DMS153 (cell line): ENCODE measurements at places on chromosomes 7 and 10.
A peak's percentile ranks its signal among the peaks of the same experiment; 100 is the strongest.

DNA sequence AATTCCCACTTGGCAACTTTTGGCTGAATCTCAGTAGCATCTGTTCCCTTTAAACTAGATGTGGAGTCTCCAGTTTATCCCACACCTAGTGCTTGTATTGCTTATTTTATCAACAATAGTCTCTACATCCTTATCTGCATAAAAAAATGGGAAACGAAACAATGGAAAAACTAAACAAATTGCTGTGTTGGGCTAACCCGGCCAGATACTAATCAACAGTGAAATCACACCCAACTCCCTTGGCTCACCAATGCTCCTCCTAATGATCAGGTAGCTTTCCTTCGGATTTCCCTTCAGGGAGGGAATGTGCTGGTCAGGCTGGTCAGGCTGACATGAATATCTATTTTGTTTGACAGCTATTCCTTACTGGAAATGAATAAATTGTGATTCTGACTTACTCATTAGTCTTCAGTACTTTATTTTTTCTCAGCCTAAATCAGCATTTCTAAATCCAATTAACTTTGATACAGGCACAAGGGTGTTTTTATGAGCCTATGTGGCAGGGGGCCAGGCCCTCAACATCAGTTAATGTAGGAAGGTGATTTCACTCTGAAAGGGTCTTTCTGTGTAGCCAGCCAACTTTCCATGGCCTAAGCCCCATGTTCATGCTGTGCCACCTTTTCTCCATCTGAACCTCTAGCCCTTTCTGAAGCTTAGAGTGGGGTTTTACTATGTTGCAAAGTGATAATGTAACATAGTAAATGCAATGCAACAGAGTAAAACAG, 170.5 kb upstream of the NPSR1 start:
- no peak for DNase-seq

GRCh38 chr10:45625879-45626278, 46.7 kb downstream of the ZFAND4 start:
- DNase-seq, result no peak

- no peak for DNase-seq
Observed at GRCh38 chr7:13946181-13946580, 43.3 kb downstream of the ETV1 start.

GRCh38 chr7:141954334-141954733, 7.6 kb upstream of the CLEC5A start:
- DNase-seq, result no peak

GRCh38 chr7:127882313-127882920, 148.8 kb downstream of the LRRC4 start:
- no peak for DNase-seq

DNA sequence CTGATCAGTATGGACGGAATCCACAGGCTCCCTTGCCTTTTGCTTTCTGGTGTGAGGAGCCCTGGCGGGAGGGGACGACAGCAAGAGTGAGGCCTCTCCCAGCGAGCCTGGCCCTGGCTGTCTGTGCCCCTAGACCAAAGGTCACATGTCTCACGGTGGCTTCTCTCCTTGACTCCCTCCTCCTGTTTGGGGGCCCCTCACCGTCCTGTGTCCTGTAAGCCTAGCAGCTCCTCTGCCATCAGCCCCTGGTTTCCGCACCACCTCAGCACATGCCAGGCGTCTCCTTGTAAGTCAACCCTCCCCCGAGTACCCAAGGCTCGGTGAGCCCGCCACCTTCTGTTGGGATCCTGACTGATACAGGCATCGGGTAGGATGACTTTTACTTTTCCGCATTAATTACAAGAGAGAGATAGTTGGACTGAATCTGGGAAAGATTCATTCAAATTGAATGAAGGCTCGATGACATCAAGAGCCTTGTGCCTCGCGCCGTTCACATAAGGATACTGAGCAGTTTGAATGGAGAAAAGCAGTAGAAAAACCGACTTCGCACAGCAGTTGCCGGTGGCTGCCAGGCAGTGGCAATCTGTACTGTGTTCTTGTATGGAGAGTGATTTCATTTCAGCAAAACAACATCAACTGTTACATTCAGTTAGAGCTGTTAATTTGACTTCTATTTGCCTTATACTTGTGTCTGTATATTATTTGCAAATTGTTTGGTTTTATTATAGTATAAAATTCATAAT, 119.8 kb downstream of the XRCC2 start:
- no peak for DNase-seq

- DNase-seq, result no peak
Observed at GRCh38 chr10:115771755-115772154, 501.3 kb downstream of the GFRA1 start.

DNA sequence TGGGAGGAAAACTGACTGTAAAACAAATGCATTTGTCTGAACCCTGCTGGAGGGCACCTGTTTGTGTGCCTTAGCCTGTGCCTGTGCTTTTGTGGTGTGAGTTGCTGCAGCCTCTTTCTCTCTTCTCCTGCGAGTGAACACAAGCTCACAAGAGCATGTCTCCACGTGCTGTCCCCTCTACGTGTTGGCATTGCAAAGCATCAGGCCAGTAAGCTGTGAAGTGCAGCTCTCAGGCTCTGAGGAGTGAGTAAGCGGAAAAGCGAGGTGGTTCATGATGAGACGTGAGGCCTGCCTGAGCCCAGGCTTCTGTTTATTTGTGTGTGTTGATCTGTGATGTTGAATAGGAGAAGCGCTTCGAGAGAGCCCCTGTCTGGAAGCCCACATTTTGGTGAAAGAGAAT, 85.6 kb upstream of the PDCD4 start:
- DNase-seq, result peak; percentile 53

DNA sequence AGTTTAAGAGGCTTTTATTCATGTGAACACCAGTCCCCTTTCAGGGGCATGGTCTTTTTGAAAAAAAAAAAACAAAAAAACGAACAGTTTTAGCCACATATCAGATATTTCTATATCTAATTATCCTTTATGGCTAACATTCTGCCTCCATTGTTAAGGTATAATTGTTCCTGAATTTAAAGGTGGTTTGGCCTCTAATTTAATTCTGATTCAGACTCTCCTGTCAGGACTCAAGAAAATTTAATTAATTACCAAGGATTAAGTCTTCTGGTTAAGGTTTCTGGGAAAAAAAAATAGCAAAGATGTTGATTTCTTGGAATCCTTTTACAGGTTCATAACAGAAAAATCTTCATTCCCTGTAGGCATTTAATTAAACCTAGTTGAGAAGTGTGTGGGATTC, 27.4 kb downstream of the COL1A2 start:
- DNase-seq, result no peak

DNA sequence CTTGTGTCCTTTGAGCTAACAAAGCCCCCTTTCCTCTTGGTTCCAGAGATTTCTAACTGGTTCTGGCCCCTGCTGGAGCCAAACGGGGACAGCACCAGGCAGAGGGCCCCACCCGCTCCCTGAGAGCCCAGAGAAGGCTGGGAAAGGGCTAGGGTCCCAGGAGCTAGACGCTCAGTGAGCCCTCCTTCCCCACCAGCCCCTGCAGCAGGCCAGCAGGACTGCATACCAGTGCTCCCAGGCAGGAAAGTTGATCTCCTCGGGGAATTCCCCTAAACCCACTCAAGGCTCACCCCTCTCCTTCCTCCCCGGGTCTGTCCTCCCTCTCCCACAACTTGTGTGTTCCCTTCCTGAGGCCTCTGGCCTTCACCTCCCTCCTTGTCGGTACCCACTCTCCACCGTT, 47.7 kb downstream of the PAX2 start:
- no peak for DNase-seq

- no peak for DNase-seq
Observed at GRCh38 chr7:450741-451140, 68.9 kb downstream of the PDGFA start.

- DNase-seq, result no peak
Observed at GRCh38 chr7:134284011-134284410, 32.7 kb downstream of the SLC35B4 start.

- no peak for DNase-seq
Observed at GRCh38 chr10:26310361-26310760, 93.8 kb downstream of the GAD2 start.

DNA sequence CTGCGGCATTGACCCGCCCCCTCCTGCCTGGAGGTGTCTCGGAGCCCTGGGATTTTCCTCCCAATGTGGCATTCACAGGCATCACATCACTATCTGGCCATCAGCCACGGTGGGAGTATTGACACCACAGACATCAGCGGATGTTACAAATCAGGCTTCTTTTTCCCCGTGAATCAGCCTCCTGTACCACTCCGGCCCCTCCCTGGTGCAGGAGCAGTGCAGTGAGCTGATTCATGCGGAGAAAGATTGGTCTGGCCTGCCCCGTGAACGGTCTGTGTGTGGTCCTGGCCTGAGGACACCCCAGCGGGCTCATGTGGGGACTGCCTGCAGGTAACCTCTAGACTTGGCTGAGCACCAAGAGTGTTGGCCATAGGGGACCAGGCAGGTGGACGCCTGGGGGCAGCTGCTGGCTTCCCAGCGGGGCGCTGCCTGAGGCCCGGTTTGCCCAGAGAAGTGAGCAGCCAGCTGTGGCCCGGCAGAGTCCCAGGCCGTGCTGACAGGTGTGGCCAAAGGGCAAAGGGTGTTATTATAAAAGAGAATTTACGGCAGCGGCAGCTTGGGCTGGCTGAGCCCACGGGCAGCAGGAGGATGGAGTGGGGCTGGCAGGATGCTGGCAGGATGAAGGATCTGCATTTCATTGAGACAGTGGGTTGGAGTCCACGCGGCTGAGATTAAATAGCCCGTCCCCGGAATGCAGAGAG, 32.1 kb upstream of the GNA12 start:
- no peak for DNase-seq

DNA sequence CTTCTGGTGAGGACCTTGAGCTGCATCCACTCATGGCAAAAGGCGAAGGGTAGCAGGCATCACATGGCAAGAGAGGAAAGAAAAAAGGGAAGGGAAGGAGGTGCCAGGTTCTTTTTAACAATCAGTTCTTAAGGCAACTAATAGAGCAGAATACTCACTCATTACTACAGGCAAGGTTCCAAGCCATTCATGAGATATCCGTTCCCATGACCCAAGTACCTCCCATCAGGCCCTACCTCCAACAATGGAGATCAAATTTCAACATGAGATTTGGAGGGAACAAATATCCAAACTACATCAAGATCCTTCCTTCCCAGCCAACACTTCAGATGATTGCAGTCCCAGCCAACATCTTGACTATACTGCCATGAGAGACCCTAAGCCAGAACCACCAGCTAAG, 38.9 kb upstream of the YAE1 start:
- DNase-seq, result no peak

GRCh38 chr10:4535521-4535920, 290.5 kb upstream of the AKR1E2 start:
- DNase-seq, result no peak

- no peak for DNase-seq
Observed at GRCh38 chr7:80642871-80643270, 4.4 kb downstream of the CD36 start.

DNA sequence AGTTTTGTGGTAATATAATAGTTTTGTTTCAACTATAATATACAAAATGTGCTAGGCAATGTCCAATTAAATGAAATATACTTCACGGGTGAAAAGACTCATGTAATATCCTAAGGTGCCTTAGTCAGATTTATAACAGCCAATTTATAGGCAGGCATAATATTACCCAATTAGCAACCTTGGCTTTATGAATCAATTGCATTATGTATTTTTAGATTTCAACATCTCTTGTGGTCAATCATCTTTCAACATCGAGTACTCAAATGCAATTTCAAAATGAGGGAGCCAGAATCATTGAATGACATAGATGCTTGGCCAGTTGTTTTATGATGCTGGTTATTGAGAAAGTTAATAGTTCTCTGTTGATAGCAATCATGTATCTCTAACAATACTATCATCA, 110.3 kb upstream of the SP8 start:
- no peak for DNase-seq

DNA sequence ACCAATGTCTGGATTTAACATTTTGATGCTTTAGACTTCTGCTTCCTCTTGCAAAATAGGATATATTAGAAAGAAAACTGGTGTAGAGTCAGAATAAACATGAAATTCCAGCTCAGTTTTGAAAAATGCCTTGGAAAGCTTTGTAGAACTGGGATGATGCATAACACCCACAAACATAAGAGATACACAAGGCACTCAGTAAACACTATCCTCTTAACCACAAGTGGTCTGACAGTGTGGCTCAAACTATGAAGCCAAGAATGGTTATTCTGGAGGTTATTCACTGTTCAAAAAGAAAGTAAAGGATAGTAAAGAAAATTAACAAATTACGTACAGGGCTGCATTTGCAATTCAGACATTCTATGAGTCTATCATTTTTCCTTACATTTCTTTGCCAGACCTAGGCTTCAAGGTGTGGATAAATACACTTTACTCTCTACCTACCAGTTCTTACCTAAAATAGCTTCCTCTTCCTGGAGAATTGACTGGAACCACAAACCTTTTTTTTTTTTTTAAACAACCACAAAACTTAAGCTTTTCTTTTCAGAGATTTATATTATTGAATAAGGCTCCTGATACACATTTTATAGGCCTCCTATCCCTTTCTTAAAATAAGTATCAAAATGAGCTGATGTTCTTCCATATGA, 9.0 kb upstream of the RSBN1L start:
- no peak for DNase-seq

DNA sequence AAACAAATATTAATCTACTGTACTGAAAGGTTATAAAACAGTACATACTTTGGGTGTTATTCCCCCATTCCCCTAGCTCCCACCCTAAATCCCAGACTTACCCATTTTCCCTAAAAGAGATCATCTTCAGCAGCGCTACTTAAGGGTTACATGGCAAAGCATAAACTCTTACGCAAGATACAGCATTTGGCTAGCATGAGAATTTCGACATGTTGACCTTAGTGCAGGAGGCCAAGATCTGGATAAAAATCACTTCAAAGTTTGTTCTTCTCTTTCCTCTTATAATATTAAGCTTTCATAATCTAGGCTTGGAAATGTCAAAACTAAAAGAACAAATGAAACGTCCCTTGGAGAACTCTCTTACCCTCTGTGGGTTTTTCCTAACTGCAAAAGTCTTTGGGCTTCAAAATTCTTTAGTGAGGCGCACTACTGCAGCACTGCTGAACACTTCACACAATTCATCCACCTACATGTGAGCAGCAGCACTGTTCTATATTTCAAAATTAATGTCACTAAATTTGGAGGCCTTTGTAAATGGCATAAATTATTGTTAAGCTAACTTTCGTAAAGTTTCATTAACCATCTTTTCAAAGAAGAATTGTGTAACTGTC, 59.5 kb upstream of the PDLIM1 start:
- no peak for DNase-seq

GRCh38 chr7:31796375-31796774, 109.4 kb downstream of the PPP1R17 start:
- no peak for DNase-seq

- no peak for DNase-seq
Observed at GRCh38 chr10:86813982-86814381, 57.6 kb downstream of the BMPR1A start.

DNA sequence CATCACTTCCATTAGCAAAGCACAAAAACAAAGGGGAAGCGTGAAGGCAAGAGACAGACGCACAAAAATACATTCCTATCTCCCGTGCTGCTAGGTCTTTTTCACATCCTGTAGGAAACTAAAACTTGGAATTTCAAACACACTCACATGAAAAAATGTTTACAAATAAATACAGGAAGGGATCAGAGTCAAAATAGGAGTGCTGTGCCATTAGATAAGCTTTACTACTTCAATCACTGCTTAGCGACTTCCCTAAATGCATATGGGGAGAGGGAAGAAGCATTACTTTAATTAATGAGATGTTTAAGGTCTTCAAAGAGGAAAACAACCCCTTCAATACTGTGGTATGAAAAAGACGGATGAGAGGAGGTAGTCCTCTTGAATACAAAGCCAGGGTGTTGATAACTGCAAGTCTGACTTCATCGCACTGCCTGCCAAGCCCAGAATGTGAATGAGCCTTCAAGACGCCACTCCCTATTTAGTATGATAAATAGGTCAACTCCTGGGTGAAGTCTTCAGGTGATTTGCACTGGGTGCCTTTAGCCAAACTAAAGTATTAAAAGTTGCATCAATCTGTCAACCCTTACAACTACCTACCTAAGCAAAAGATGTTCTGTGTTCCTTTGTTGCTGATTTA, 13.9 kb downstream of the PARD3 start:
- DNase-seq, result no peak
